ENCODE measurements at places on chromosomes 4 and X.

- no peak for DNase-seq
Observed at GRCh38 chr4:163233321-163233720, 66.6 kb upstream of the NAF1 start.

DNA sequence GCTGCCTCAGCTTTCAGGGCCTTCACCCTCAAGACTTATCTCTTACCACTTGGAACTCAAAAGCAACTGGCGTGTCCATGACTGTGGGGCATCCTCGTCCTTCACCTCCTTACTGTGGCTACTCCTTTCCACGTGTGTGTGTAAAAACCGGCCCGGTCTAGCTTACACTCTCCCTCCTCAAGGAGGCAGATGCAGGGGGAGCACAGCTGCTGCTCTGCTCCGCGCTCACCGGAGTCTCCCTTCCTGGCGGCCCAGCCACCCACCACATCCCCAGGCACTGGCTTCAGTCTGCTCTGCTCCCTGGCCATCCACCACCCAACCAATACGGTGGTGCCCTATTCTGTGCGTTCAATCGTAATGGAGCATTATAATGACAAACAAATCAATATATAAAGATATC is 8.3 kb downstream of the RNF212 start:
- no peak for DNase-seq

DNA sequence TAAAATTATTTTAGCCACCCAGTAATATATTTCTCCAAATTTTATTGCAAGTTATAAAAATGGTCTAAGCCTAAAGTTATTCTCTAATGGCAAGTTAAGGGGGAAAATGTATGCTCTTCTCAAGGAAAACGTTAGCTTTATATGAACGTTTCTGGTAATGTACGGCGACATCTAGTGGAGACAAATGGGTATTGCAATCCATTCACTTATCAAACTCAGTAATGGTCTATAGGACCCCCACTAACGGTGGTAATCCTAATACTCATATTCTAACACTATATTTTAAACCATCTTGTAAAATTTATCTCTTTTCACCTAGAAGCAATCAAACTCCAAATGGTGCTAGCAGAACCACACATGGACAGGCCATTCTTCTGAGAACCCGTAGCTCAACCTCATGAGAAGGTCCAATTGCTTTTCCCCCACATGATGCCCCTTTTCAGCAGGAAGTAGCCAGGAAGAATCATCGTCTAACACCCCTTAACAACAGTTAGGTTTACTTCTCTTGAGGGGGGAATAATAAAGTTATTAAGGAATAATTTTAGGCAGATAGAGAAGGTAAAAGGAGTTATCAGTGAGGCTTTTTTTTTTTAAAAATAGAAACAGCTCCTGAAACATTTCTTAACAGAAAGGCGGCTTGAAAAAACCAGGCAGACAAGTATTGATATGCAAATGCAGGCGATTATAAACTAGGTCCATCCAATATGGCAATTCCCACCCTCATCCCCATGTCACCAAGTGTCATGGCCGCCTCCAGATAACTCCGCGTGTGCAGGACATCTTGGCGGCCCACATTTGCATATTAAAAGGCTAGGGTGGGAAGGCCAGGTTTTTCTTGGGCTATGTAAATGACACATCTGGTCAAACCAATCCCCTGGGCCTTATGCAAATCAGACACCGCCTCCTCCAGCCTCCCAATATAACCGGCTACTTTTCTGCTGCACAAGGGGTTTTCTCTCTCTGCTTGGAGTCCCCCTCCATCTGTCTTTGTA is 35.0 kb downstream of the NUDT11 start:
- no peak for DNase-seq

DNA sequence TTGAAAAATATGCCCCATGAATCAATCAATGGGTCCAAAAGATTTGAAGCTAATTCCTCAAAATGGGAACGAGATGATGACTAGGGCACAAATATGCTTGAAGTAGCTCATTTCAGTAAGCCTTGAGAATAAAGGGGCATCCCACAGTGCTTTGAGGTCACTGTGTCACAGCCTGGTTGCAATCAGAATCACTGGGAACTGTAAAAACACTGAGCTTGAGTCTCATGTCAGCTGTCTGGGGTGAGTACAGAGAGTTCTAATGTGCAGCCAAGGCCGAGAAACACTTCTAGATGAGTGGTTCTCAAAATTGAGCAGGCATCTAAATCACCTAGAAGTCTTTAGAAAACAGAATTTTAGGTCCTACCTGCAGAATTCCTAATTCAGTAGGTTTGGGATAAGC is 120.5 kb upstream of the EGFL6 start:
- no peak for DNase-seq

DNA sequence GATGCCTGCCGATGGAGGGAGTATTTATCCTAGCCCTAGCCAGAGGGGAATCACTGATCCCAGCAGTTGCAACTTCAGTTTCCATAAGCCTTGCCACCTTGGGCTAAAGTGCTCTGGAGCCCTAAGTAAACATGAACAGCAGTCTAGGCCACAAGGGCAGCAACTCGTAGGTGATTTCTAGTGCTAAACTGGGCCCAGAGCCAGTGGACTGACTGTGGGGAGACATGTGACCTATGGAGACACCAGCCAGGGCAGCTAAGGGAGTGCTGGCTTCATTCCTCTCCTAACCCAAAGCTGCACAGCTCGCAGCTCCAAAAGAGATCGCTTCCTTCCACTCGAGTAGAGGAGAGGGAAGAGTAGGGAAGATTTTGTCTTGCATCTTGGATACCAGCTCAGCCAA is 120.8 kb upstream of the MAGEA10 start:
- DNase-seq: no peak

DNA sequence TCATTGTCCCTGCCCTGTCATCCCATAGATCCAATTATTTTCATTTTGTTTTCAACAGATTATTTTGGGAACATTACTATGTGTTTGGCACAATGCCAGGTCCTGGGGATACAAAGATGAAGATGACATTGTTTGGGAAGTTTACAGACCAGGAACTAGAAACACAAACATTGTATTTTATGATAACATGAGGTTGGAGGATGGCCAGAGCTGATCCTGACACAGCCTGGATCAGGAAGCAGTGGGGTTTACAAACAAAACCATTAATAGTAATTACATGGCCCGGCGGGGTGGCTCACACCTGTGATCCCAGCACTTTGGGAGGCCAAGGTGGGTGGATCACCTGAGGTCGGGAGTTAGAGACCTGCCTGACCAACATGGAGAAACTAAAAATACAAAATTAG is 29.9 kb downstream of the CLRN2 start:
- no peak for DNase-seq

DNA sequence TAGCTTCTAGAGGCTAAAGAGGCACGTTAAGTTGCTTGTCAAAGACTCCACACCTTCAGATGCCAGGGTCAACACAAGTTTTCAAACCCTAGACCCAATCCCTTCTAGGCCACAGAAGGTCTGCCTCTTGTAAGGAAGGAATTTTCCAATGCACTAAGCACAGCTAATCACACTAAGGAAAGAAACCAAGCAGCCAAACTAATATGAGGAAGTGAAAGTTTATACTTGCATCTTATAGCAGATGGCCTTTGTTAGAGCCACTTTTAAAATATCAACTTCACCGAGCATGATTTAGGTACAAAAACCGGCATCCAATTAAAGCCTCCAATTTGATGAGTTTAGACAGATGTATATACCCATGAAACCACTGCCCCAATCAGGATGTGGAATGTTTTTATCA is 9.9 kb downstream of the FHL1 start:
- DNase-seq: no peak

DNA sequence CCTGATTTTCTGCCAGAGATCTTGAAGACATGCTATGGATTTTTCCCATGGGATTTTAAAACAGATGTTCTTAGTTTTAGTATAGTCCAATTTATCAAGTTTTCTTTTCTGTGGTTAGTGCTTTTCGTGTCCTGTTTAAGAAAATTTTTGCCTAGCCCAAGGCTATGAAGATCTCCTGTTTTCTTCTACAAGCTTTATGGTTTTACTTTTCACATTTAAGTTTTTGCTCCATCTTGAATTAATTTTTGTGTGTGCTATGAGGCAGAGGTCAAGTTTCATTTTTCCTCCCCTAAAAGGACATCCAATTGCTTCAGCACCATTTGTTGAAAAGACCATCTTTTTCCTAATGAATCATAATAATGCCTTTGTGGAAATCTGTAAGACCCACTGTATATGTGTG is 65.6 kb downstream of the POLR2B start:
- DNase-seq: no peak

DNA sequence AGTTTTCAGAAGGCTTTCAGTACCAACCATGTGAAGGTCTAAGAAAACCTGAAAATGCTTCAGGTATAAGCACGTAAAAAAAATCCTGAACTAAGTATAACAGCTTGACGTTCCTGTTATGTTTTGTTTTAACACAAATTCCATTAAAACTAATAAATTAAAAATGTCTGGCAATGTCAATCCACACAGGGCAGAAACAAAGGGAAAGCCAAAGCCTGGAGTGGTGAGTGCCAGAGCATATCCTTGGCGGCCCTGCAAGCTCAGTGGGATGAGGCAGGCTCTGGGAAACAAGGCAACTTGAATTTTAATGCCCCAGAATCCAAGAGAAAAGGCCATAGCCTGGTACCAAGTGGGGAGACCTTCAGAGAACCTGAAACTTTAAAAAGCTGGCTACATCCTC is 78.2 kb downstream of the EPHA5 start:
- no peak for DNase-seq

GRCh38 chrX:133988010-133988409 is 2.6 kb upstream of the GPC3 start:
- DNase-seq: no peak

GRCh38 chr4:1793496-1793840 is 375 bp downstream of the FGFR3 start:
- no peak for DNase-seq

DNA sequence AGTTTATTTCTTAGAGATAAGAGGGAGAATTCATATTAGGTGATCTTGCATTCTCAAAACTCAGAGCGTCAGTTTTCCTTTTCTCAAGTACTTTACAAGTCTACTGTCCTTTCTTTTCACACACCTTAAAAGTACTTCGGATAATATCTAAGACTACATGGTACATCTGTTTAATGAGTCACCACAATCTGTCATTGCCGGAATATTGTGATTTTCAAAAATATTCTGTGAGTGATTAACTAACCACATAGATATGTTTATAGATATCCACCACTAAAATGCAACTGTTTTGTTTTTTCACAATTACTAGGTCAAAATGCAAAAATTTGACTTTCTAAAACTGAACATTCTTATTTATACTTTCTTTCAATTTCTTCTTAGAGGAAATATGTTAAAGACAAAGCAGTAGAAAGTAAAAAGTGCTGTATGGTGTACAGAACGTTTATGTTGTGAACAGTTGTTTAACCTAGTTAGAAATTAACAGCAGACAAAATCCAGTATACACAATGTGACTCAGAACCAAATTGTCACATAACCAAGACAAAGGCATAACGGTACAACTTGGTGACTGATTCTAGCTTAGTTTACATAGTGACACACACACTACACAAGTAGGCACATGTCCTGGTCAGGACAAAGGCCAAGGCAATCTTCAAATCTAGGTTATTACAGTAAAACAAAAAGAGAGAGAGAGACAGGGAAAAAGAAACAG is 482.9 kb downstream of the NAF1 start:
- DNase-seq: no peak

- DNase-seq: no peak
Observed at GRCh38 chr4:174214101-174214878, 69.2 kb downstream of the FBXO8 start.

GRCh38 chr4:151888367-151888866 is 127.6 kb upstream of the GATB start:
- no peak for DNase-seq

DNA sequence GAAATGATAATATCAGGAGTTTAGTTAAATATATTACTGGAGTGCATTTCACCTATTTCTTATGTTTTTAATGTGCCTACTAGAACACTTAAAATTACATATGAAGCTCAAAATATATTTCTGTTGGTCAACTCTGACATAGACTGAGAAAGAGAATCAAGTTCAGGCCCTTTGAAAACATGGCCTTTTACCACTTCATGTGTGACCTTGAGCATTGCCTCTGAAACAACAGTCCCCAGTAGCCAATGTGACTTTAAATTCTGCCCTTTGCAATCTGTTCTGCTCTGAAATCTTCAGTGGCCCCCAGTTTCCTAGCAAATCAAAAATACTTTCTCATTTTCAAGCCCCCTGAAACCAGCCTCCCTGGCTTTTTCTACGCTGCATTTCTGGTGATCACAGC is 50.1 kb upstream of the TBC1D14 start:
- no peak for DNase-seq

- DNase-seq: no peak
Observed at GRCh38 chr4:113998079-113998478, 18.6 kb upstream of the ARSJ start.

- no peak for DNase-seq
Observed at GRCh38 chr4:137881641-137882040, 349.3 kb upstream of the PCDH18 start.

GRCh38 chrX:15505101-15505500 is 4.5 kb downstream of the BMX start:
- DNase-seq: no peak

GRCh38 chr4:174928174-174928573 is 10.0 kb downstream of the ADAM29 start:
- DNase-seq: no peak

GRCh38 chr4:116501954-116502353 is 583.4 kb downstream of the TRAM1L1 start:
- no peak for DNase-seq

DNA sequence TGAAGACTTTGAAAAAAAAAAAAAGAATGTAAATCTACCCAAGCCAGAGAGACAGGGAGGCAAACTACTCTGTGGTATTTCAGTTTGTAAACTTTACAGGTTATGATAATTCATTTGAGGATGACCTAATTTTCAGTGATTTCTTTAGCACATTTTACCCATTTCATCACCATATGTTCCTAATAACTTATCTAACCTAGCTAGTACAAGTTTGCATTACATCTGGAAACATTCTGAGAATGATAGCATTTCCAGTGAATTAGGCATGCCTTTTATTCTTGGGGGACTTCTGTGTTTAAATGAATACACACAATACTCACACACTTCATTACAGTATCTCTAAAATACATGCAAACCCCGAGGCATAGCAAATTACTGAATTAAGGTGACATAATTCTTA is 1055.5 kb downstream of the PCDH18 start:
- no peak for DNase-seq

GRCh38 chr4:151772274-151772673 is 11.5 kb upstream of the GATB start:
- DNase-seq: no peak

- DNase-seq: no peak
Observed at GRCh38 chr4:113524096-113524495, 237.4 kb downstream of the CAMK2D start.

DNA sequence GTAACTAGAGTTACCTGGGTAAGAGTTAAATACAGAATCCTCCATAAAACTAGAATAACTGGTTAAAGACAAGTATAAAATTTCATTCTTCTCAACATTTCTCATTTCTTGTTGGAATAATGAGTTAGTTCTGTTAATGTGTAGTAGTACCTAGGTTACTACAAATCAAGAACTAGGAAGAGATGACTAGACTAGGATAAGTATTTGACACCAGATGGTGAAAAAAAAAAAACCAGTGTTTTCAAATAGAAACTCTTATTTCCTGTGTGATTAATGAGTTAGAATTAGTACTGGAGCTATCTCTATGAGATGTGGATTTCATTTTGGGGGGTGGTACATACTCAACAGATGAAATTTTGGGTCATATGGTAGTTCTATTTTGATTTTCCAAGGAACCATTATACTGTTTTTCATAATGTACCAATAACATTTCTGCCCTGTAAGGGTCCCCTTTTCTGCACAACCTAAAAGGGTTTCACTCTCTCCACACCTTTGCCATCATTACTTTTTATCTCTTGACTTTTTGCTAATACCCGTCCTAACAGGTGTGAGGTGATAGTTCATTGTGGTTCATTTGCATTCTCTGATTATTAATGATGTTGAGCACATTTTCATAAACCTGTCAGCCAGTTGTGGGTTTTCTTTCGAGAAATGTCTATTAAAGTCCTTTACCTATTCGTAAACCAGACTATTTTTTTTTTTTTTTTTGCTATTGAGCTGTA is 1.7 kb upstream of the VCX start:
- no peak for DNase-seq
